Stimulated activated CD4-positive, alpha-beta T cell treated with anti-CD3 and anti-CD28 coated beads, Interleukin-2, amount 100 ng/mL, for 48 hours (primary cell): ENCODE measurements at places on chromosomes 5 and 9.

DNA sequence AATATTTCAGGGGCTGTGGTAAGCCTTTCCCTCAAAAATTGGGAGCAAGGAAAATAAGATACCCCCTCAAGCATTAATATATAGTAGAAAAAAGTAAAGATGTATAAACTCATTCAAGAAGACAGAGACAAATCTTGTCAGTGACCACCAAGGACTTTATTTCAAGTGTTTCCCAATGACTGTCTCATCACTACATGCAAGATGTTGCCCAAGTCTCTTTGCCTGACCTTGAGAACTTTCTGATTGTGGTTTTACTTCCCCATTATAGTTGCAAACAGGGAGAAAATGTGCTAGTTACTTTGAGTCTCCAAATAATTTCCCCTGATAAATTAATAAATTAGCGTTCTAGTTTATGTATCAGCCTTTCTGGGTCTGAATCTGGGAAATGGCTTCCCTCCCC lies 4.0 kb upstream of the SLC46A2 start:
- no peak for DNase-seq

GRCh38 chr5:115377468-115378217 lies 81.2 kb upstream of the CCDC112 start:
- DNase-seq, result no peak

GRCh38 chr5:14261856-14262611 lies 118.9 kb downstream of the TRIO start:
- no peak for DNase-seq

DNA sequence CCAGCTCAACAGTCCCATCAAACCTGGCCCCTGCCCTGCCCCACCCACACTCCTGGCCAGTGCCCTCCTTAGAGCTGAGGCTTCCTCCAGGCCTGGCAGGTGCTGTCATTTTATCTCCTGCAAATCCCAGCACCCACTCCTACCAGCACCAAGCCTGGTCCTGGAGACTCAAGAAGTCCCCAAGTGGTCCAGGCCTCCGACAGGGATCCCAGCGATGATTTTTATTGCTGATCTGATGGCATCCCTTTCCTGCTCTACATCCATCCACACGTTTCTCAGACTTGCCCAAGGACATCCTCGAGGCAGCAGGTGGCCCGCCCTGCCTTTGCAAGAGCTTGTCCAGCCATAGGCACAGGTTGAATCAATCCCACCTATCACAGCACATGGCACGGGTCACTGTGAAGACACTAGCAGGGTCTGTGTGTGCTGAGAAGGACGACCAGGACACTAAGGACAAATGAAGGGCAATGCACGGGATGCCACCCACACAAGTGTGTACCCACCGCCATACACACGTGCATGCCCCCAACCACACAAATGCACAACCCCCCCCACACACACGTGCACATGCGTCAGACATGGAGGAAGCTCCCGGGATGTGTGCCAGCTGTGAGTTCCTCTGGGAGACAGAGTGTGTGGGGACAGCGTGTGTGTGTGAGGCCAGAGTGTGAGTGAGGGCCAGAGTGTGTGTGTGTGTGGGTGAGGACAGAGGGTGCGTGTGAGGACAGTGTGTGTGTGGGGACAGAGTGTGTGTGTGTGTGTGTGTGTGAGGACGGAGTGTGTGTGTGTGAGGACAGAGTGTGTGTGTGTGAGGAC lies 62.4 kb upstream of the UBAC1 start:
- DNase-seq, result no peak

- DNase-seq, result no peak
Measured at GRCh38 chr9:89657765-89658164, 53.0 kb downstream of the GADD45G start.

DNA sequence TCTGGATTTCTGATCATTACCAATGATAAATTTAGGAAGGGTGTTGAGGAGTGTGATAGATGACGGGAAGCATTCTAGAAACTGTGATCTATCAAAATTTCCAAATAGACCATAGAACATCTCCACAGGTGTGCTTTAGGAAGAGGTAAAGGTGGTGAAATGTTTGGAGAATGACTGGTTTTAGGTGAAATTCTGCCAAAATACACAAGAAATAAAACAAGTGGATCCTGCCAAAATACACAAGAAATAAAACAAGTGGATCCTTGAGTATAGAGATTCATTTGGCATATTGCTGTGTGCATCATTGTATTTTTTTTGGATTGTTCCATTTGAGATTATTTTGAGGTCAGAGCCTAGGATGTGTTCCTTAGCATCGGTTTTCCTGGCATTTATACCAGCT lies 88.3 kb upstream of the CTNND2 start:
- DNase-seq, result no peak

GRCh38 chr9:7028591-7028990 lies 270.8 kb downstream of the KDM4C start:
- DNase-seq, result no peak

- no peak for DNase-seq
Measured at GRCh38 chr9:37121881-37122280, 1.5 kb downstream of the ZCCHC7 start.

DNA sequence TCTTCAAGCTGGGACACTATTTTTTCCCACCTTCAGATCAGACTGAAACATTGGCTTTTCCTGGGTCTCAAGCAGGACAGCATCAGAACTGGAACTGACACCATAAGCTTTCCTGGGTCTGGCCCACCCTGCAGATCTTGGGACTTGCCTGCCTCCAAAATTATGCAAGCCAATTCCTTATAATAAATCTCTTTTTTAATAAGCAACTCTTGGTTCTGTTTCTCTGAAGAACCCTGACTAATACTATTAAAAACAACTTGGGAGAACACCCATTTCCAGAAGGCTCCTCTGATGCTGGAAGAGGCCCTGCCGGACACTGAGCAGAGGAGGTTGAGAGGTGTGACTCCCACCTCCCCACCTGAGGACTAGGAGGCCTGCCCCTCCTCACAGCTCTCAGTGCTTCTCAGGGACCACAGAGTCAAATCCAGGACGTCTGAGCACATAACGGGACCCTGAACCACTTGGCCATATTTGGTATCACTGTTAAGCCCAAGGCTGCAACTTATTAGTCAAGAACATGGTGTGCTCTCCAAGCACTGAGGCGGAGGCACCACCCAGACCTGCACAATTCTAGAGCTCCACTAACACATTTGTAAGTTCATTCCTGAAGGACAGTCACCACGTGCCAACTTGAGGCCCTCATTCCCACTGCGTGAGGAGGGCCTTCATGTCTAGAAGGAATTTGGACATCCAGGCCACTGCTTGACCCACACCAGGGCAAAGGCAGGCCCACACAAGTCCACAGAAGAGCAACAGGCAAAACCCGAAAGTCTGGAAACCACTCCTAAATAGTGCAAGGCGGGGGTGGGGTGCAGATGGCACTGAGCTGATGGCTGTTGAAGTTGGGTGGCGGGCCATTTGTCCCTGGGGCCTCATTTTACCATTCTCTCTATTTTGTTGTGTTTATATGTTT lies 9.5 kb downstream of the SHC3 start:
- no peak for DNase-seq

DNA sequence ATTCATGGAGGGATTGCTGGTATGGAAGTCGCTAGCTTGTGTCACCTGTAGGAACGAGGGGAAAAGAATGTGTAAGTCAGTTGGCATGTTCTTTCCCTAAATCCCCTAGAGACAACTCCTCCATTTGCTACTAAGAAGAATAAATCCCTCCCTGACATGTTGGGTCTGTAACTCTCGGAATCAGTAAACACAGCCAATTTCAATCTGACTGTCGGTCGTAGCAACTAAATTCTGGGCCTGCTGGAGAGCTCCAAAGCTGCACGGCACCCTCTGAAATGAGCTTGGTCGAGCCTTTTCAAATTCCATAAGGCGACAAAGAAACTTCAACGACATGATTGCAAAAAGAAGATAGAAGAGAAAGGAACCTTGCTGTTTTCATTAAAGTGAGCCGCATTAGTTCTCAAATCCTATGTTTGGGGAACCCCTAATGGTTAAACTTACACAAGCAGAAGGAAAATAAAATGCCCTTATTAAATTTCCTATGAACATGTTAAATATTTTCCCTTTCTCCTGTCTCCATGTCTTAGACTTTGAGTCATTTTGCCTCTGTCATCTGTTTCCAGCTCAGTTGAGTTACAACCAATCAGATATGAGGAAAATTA lies 735.8 kb upstream of the WWC1 start:
- DNase-seq, result no peak

DNA sequence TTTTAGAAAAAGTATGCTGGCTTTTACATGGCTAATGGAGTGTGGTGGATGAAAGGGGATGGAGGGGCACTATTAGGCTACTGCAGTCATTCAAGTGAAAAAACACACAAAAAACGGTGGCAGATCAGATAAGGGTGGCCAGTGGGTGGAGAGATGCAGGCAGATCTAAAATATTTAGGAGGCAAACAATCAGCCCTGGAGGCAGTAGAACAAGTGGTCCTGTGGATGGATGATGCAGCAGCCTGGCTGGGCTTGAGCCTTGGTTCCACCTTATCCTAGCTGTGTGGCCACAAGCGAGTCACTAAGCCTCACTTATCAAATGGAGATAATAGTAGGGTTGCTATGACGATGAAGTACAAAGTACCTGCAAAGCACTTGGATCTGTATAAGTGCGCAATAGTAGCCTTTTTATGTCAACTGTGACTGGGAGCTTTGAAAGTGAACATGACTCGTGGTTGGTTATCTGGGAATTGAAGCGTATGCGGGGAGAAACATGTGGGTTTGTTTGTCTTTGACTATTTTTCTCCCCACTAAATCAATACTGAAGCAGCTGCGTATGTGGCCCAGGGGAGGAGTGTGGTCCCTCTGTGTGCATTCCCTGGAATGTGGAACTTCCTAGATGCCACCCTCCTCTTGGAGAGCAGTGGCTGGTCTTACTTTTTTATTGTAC lies 20.2 kb downstream of the NSG2 start:
- DNase-seq, result no peak

GRCh38 chr9:109609060-109609459 lies 111.0 kb upstream of the PTPN3 start:
- no peak for DNase-seq

GRCh38 chr5:135253601-135254178 lies 145.3 kb downstream of the MACROH2A1 start:
- no peak for DNase-seq

DNA sequence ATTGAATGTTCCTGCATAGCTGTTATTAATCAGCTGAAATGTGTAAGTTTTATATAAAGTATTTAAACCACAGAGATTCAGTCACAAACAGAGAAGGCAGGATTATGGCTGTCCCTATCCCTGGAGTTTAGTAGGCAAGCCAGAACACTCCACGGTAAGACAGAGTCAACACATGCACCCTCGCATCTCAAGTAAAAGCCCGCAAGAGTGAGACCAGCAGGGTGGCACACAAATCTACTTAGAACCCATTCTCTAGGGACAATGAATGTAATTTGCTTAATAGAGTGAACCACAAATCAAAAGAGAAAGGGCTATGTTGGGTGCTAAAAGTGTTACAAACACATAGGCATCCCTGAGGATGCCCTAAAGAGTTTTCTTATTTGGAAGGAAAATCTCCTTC lies 35.1 kb downstream of the LPAR1 start:
- no peak for DNase-seq

DNA sequence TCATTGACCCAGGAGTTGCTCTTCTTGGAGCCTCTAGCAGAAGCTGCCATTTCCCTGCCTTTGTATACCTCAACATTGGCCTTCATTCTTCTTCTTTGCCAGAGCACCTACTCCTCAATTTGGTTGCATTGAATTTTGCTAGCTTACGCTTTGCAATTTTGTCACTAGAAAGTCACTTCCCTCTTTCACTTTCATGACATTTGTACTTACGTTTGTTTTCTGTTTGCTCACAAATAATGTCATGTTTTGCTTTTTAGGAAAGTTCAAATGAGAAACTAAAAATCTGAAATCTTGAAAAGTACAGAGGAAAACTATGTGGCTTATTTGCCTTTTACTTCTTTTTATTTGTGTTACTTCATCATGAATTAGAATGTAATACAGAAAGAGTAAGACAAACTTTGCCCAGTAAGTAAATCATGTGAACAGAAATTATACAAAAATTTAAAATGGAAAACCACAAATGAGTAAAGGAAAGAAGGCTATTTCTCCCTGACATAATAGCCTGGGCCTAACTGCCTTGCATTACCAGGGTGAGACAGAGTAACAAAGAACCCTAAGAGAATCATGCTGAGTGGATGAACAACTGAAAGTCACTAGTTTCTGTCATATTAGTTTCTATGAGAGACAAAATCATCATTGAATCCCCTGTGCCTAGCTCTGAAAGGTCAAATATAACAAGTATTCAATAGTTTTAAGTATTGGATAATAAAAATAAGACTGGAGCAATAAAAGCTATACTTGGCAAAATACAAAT lies 7.4 kb upstream of the IFNA1 start:
- no peak for DNase-seq

- DNase-seq, result no peak
Measured at GRCh38 chr5:104189031-104189430, 626.4 kb upstream of the NUDT12 start.

DNA sequence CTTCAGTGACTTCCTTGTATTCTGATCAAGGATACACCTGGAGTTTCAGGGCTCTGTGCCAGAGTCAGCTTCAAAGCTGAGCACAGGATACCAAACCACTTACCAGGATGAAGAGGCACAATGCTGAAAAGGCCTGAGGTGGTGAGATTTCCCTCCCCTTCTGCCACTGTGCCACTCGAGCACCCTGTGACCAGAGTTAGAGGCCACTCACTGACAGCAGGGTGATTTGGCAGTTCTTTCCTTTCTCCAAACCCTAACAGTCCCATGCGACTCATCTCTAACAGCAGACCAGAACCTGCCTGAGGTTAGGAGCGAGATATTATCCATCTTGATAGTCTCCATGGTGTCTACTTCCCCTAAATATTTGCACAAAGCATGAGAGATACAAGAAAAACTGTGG lies 1.8 kb downstream of the PLGRKT start:
- DNase-seq, result no peak

GRCh38 chr9:70484232-70485130 lies 70.0 kb upstream of the KLF9 start:
- no peak for DNase-seq

DNA sequence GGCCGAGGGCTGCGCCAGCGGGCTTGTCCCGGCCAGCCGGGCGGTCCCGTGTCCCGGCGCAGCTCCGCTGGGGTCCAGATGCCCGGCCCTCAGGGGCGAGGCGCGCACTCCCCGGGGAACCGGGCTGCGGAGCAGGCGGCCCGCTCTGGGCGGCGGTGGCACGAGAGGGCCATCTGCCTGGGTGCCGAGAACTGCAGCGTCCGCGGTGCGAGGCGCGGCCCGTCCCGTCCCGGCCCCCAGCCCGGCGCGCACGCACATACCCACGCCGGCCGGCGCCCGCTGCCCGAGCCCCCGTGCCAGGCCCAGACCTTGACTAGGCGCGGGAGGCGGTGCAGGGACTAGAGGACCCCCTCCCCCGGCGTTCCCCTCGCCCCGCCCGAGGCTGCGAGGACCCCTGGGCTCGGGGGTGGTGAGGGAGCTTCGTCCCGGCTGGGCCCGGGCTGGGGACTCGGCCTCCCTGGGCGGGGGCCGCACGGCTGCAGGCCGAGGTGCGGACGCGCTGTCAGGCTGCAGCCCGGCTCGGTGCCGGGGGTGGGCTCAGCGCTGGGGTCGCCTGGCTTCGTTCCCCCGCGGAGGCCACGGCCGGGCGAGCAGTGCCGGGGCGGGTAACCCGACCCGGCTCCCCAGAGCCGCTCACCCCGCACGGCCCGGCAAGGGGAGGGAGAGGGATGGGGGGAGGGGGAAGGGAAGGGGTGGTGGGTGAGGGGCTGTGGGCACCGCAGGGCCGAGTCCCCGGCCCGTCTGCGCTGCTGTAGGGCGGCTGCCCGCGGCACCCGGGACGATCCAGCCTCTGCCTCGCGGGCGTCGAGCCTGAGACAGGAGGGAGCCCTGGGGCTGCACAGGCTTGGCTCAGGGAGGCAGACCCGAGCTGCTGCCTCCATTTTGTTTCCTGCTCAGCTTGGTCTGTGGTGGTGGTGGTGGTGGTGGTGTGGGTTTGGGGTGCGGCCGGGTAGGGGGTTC lies 1.2 kb upstream of the NSD1 start:
- no peak for DNase-seq
